ENCODE measurements at places on chromosomes 4 and X.

GRCh38 chr4:24914460-24914859 is 1.6 kb upstream of the CCDC149 start:
- no peak for DNase-seq

- no peak for DNase-seq
Measured at GRCh38 chrX:22043872-22044271, 11.7 kb downstream of the PHEX start.

DNA sequence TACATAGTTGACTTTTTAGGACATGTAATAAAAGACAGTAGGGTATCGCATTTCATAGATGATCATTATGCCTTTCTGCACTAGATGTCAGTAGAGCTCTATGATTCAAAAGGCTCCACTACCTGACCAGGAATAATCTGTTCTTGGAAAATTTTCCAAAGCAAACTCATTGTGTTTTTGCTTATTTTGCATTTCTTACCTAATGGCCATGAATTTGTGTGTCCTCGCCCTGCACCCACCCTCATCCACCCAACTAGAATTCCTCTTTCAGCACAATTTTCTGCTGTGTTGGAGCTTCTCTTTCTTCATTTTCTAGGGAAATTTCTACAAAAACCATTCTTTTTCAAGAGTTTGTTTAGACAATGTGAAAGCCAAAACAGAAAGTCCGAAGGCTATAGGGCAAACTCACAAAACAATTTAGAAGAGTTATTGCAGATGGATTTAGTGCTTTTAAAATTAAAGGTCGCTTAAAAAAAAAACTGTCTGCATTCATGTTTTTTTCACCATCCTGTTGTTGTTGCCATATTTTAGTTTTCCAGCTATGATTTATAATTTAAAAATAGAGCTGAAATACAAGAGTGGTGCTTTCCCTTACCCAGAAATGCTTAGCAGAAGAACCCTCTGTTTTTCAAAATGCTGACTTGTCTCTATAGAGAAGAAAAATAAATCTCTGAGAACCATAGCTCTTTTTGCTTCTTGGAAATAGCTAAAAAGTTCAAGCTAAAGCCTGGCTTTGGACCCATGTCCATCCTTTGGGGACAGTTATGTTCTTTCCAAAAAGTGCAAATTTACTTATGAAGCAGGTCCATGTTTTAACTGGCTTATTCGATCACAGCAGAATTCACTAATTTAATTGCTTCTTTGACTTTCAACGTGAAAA is 183.7 kb downstream of the SPATA18 start:
- peak; percentile 3 for DNase-seq

DNA sequence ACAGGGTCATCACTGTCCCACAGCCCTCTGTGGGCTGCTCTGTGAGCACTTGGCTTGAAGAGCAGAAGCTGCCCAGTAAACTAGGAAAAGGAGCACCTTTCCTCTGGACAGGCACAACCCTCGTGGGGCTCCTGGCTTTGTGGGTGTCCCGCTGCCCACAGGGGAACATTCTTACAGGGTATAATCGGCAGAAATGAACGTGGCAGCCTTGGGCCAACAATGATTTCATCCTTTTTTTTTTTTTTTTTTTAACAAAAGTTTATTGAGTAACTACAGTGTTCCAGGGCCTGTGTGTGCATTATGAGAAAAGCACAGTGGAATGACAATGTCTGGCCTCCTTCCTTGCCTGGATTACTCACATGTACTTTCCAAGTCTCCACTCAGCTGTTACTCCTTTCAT is 197.2 kb downstream of the PDGFC start:
- DNase-seq, result no peak

DNA sequence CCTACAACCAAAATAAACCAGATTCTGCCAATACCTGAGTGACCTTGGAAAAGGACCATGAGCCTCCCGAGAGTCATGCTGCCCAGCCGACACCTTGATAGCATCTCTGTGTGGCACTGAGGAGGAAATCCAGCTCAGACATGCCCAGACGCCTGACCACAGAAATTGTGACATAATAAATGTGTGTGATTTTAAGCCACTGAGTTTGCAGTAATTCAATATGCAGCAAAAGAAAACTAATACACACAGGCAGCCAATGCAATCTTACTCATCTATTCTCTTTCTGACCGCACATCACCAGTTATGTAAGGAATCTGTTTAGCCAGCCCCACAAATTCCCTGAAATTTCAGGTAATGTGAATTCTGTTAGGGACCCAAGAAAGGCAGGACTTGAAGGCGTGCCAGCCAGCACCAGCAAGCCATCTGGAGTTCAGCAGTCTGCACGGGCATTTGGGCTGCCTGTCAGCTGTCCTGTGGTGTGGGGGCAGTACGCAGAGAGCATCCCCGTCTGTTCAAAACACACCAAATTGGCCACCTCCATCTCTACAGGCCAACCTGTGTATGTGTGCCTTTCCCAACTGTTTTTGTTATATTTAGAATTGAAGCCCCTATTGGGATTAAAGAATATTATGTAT is 176.4 kb downstream of the NLGN4X start:
- DNase-seq, result no peak

GRCh38 chr4:94500685-94501084 is 48.9 kb downstream of the PDLIM5 start:
- DNase-seq, result no peak

- DNase-seq, result no peak
Measured at GRCh38 chr4:13088726-13089658, 395.1 kb downstream of the RAB28 start.

GRCh38 chr4:25367004-25367621 is 9.9 kb upstream of the ANAPC4 start:
- DNase-seq, result no peak

DNA sequence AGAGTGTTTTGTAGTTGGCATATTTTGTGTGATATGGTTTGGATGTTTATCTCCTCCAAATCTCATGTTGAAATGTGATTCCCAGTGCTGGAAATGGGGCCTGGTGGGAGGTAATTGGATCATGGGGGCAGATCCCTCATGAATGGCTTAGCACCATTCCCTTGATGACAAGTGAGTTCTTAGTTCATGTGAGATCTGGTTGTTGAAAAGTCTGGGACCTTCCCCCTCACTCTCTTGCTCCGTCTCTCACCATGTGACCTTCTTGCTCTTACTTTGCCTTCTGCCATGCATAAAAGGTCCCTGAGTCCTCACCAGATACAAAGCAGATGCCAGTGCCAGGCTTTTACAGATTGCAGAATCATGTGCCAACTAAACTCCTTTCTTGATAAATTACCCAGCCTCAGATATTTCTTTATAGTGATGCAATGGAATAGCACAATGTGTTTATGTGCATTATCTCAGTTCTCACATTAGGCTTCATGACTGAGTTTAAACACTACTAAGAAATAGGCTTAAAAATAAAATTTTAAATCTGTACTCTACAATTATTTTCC is 1348.8 kb downstream of the STIM2 start:
- DNase-seq, result no peak

- no peak for DNase-seq
Measured at GRCh38 chr4:17316566-17316965, 195.3 kb downstream of the QDPR start.

DNA sequence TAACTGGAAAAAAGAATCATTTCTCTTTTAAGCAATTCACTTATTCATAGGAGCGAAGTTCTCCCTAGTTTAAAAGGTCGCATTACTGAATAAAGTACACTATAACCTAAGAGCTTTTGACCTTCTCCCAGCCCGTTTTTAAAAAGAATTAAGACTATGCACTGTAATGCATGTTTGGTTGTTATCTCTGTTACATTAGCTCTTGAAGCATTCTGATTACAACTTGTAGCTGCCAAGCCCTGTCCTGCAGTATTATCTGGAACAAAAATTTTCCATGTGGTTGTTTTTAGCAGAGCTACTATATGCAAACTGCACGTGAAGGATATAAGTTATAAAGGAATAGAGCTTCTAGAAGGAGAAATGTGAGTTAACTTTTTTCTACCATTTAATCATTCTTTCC is 8.1 kb downstream of the GAB1 start:
- no peak for DNase-seq

DNA sequence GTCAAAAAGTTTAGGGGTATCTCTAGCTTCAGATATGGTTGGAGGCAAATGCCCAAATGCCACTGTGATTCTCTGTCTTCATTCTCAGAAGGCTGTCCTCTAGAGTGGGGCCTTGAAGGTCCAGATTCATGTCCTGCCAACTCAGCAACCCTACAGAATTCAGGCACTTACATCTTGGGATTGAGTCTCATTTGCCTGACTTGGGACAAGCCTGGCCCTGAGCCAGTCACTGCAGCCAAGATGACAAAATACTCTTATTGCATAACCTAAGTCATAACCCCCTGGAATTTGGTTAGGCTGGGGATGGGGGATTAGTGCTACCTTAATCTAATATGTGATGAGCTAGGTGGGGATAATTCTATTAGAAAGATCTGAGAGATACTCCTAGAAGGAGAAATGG is 100.5 kb downstream of the AREG start:
- DNase-seq, result no peak

DNA sequence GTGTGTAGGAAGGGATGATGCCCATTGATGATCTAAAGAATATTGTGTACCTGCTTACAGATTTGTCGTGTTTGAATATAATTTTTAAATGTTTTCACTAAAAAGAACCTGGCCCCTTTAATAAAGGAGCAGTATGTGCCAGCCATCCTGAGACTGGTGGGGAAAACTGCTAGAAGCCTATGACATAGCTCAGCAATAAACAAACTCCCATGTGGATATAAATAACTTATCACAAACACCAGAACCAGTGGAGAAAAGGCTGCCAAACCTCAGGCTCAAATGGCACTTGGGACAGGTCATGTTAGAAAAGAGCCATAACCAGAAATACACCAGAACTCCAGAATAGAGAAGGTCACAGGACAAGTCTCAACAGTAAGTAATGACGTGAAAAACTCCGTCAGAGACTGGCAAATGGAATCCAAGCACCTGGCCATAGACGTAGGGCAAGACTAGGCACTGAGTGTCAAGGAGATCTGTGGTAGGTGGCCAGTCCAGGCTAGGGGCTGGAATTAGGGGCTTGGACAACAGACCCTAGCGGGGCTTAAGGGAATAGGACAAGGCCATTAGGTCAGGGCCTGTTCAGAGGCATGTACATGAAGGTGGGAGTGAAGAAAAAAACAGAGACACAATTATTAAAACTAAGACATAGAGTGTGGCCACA is 11.7 kb upstream of the QRFPR start:
- DNase-seq, result no peak
